ENCODE measurements at places on chromosomes 12 and 14. TPM values are rescaled to one million over a fixed set of nuclear protein-coding genes. Genes with fewer than 3 reads are reported as not detected.

- DNase-seq, result no peak
Observed at GRCh38 chr12:122449317-122449716, 26.8 kb upstream of the CLIP1 start.

GRCh38 chr12:75954749-75955148, 76.8 kb downstream of the PHLDA1 start:
- no peak for DNase-seq

DNA sequence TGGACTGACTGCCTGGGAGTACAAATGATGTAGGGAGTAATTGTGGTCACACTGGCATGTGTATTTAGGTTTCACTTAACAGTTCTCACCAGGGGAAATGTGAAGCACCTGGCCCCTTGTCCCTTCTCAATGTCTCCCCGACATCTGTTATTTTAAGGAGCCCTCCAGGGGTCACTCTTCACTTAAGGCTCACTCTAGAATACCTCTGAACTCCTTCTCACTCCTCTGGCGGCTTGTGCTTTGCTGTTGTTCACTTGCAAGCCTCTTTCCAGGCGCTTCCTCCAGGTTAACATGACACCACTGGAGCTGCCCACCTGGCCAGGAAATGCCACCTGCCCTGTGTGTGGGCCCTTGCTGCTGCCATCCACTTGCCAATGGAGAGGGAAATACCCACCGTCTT, 56.5 kb upstream of the GZMB start:
- no peak for DNase-seq

The CATSPERB gene
- total RNA-seq, result 2.4 TPM

The CLEC2B gene
- total RNA-seq, result 6.8 TPM

All from Right ventricle myocardium inferior (tissue), 1 donor.